Osteoblast (primary cell): ENCODE measurements at places on chromosomes 3 and 15. TPM values are rescaled to one million over a fixed set of nuclear protein-coding genes. Genes with fewer than 3 reads are reported as not detected.

The CFAP100 gene
- not detected in 2 replicates for total RNA-seq

The DLL4 gene
- total RNA-seq: not detected in 2 replicates

The SLC51B gene
- not detected in 2 replicates for total RNA-seq

The FBXO40 gene
- not detected in 2 replicates for total RNA-seq

DNA sequence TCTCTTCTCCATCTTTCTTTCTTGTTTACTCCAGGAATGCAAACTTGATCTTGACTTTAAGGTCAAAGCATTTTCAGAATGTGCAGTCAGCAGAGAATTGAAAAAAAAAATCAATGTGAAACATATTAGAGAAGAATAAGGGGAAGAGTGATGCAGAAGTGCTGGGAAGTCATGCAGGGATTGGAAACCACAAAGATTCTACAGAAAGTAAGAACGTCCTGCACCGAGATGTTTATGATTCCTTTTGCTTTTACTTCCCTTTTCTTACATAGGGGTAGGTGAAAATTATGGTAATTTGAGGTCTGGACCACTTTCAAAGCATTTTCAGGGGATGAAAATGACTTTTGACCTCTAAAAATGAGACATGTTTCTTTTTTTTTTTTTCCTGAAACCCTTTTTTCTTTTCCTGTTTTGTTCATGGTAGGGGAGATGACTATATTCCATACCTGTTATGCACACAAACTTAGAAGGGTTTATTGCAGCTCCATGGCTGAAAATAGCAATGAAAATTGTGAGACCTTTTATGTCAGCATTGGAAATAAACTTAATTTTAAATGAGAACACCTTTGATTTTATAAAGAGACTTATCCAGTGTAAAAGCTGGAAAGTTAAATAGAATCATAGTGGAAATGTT lies 623.5 kb upstream of the TBL1XR1 start:
- H3K4me3 ChIP-seq: no peak overlapping the region
- H3K36me3 ChIP-seq: no peaks in the 10 kb centered on the region
- H3K27ac ChIP-seq: no peak overlapping the region
- H3K4me1 ChIP-seq: peaks cover 37% of the 10 kb centered on the region

DNA sequence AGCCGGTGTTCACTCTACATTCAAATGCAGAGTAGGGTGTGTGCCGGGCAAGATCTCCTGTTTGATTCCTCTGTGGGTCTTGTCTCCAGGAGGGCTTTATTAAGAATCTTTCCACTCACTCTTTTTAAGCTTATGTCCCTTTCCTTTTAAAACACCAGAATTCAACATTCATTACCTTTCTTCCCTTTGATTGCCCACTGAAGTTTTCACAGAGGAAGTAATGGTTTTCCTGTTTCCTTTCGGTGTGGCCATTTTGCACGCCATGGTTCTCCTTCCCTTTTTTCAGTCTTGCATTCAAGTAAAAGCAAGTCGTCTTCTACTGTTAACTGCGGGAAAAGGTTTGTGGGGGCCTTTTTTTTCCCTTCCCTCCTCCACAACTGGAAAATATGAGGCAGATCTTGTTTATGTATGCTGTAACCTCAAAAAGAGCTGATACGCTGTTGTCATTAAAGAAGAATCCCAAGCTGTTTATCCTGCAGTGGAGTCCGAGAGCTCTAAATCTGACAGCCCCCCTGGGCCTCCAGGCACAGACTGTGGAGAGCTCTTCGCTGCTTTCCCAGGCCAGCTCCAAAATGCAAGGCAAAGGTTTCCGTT lies 40.5 kb downstream of the FILIP1L start:
- no peaks in the 10 kb centered on the region for H3K27me3 ChIP-seq
- H3K4me3 ChIP-seq: peak overlapping the region; percentile 0
- peak; percentile 68 for DNase-seq
- peak overlapping the region; percentile 61 for H3K27ac ChIP-seq
- no peaks in the 10 kb centered on the region for H3K36me3 ChIP-seq

- DNase-seq: peak; percentile 93
- H3K4me1 ChIP-seq: peaks cover 19% of the 10 kb centered on the region
- H3K27ac ChIP-seq: peak overlapping the region; percentile 66
Measured at GRCh38 chr3:47016934-47017435, 37.5 kb downstream of the NBEAL2 start.

DNA sequence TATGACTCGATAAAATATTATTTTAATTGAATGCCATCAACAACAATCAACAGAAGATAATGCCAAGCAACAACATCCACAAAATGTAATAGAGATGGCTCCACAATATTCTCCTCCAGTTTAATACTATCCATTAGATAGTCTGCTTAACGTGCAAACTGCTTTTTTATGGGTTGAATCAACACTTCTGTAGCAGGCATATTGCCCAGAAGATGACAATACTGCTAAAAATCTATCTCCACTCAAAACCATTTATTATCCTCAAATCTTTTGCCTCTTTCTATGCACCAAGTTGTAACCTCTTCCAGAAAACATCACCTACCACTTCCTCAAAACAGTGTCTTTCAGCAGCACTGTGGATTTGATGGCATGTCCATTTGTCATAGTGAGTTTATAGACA lies 295.7 kb upstream of the LMCD1 start:
- no peak for DNase-seq
- H3K4me3 ChIP-seq: no peak overlapping the region
- no peaks in the 10 kb centered on the region for H3K27me3 ChIP-seq
- H3K27ac ChIP-seq: no peak overlapping the region
- H3K4me1 ChIP-seq: peaks cover 23% of the 10 kb centered on the region
- no peaks in the 10 kb centered on the region for H3K36me3 ChIP-seq

GRCh38 chr3:52280050-52280461 lies 1.6 kb upstream of the WDR82 start:
- DNase-seq: no peak
- peaks cover 39% of the 10 kb centered on the region for H3K4me1 ChIP-seq
- no peaks in the 10 kb centered on the region for H3K27me3 ChIP-seq

DNA sequence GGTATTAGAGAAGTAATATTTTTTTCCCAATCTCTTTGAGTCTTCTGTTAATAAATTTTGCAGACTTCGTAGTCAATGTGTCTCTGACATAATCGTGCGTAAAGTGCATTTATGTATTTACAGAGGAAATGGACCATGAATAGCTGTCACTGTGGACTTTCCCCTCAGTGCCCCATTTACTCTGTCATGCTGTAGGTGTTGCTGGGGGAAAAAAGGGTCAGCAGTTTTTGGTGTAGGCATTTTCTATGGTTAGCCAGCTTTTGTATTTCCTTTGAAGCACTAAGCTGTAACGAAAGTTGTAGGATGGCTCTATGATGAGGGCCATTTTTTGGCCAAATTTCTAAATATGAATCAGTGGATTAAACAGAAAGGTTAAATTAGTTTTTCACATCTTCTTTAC lies 598.4 kb downstream of the FGF12 start:
- no peaks in the 10 kb centered on the region for H3K27me3 ChIP-seq
- no peaks in the 10 kb centered on the region for H3K4me1 ChIP-seq
- H3K4me3 ChIP-seq: no peak overlapping the region
- no peak for DNase-seq
- no peak overlapping the region for H3K27ac ChIP-seq

GRCh38 chr3:143727391-143727790 lies 120.9 kb downstream of the SLC9A9 start:
- H3K27me3 ChIP-seq: no peaks in the 10 kb centered on the region
- H3K27ac ChIP-seq: no peak overlapping the region
- no peaks in the 10 kb centered on the region for H3K36me3 ChIP-seq
- no peaks in the 10 kb centered on the region for H3K4me1 ChIP-seq
- no peak for DNase-seq

- H3K4me1 ChIP-seq: peaks cover 56% of the 10 kb centered on the region
- H3K27me3 ChIP-seq: no peaks in the 10 kb centered on the region
- H3K27ac ChIP-seq: peak overlapping the region; percentile 76
- H3K4me3 ChIP-seq: no peak overlapping the region
- DNase-seq: peak; percentile 68
Measured at GRCh38 chr3:123759311-123759710, 124.8 kb downstream of the MYLK start.

DNA sequence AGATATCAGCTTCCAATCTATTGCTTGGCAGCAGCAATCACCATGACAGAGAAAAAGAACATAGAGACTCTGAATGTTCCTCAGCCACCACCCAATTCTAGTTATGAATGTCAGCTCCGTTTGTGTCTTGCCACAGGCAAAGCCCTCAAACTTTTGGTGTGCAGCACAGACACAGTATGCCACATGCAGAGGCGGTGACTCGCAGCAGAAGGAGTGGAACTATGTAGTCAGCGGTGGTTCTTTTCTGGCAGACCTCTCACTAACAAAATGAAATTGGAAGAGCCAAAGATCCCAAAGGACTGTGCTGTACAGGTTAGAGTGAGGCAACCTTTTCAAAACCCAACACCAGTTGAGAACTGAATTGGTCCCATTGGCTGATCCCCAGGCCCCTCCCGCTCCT lies 220.9 kb downstream of the SLC9A9 start:
- no peaks in the 10 kb centered on the region for H3K4me1 ChIP-seq
- no peaks in the 10 kb centered on the region for H3K36me3 ChIP-seq
- no peak overlapping the region for H3K4me3 ChIP-seq
- no peaks in the 10 kb centered on the region for H3K27me3 ChIP-seq
- no peak for DNase-seq

- DNase-seq: no peak
- no peak overlapping the region for H3K27ac ChIP-seq
- no peak overlapping the region for H3K4me3 ChIP-seq
- H3K36me3 ChIP-seq: no peaks in the 10 kb centered on the region
Measured at GRCh38 chr3:40914475-40914874, 284.8 kb upstream of the CTNNB1 start.

GRCh38 chr3:126732281-126733060 lies 28.4 kb downstream of the CHCHD6 start:
- DNase-seq: no peak
- no peak overlapping the region for H3K27ac ChIP-seq
- peaks cover 4% of the 10 kb centered on the region for H3K36me3 ChIP-seq
- peaks cover 4% of the 10 kb centered on the region for H3K4me1 ChIP-seq

DNA sequence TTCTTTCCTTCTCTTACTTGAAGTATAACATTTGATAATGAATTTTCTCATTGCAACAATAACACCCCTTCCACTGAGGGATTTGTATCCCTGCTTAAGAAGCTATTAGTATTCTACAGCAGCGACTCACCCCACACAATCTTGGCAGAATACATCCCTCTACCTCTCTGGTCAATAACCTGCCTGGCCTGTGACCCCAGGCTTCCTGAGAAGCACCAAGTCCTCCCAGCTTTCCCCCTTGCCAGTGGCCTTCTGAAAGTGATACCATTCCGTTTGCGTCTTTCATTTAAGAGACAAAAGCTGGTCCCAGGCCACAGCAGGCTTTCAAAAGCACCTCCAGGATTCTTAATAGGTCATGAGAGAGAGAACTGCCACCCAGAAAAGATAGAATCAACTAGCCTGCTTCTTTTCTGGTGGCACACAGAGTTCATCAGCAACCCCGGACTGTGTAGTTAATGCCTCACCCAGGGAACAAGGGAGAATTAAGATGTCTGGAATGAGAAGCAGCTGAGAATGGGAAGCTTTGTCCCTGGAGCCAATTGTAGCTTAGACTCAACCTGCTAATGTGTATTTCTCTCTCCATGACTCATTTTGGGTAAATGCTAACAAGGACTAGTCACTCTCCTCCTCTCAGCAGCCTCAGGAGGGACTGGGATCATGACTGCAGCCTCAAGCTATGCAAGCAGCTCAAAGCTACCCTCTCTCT lies 101.0 kb upstream of the CPNE4 start:
- H3K4me1 ChIP-seq: peaks cover 24% of the 10 kb centered on the region
- H3K27me3 ChIP-seq: no peaks in the 10 kb centered on the region
- peak; percentile 92 for DNase-seq
- H3K27ac ChIP-seq: peak overlapping the region; percentile 97
- H3K4me3 ChIP-seq: peak overlapping the region; percentile 65
- no peaks in the 10 kb centered on the region for H3K36me3 ChIP-seq

DNA sequence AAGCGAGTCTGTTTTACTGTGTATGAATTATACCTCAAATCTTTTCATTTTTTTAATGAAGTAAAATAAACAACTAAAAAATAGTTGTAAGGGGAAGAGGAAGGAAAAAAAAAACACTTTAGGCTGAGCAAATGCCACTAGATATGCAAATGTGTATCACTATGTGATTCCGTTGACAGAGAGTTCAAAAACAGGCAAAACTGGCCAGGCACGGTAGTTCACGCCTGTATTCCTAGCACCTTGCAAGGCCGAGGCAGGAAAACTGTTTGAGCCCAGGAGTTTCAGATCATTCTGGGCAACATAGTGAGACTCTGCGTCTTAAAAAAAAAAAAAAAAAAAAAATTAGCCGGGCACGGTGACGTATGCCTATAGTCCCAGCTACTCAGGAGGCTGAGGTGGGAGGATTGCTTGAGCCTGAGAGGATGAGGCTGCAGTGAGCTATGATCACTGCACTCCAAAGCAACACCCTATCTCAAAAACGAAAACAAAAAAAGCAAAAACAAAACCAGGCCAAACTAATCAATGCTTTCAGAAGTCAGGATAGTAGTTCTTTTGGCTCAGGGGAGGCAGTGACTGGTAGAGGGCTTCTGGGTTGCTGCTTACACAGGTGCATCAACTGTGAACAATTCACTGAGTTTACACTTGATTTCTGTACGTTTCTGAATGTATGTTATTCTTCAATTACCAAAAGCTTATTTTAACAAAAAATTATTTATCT lies 7.4 kb downstream of the PRC1 start:
- no peaks in the 10 kb centered on the region for H3K27me3 ChIP-seq
- H3K27ac ChIP-seq: no peak overlapping the region
- no peak for DNase-seq

- peak overlapping the region; percentile 27 for H3K27ac ChIP-seq
- H3K4me1 ChIP-seq: peaks cover 29% of the 10 kb centered on the region
- no peak for DNase-seq
- H3K36me3 ChIP-seq: no peaks in the 10 kb centered on the region
- no peaks in the 10 kb centered on the region for H3K27me3 ChIP-seq
Measured at GRCh38 chr3:131217296-131217741, 164.3 kb upstream of the NUDT16 start.

DNA sequence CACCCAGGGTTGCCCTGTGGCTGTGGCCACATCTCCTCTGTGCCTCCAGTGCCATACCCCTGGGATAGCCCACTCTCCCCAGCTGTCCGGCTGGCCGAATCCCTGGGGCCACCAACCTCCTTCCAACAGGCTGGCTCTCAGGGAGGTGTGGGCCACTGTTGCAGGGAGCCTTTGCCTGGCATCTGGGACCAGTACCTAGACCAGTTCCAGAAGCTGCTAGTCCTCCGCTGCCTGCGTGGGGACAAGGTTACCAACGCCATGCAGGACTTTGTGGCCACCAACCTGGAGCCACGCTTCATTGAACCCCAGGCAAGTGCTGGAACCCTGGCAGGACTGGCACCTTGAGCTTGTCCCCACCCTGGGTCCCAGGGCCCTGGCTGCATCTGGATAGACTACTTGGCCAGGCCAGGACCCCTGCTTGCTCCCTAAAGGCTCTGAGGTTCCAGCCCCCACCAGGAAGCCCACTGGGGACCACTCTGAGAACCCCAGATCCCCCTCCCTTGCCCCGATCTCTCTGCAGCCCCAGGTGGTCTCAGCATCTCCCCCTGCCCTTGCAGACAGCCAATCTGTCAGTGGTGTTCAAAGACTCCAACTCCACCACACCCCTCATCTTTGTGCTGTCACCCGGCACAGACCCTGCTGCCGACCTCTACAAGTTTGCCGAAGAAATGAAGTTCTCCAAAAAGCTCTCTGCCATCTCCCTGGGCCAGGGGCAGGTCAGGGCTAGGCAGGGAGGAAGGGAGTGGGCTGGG lies 50.0 kb downstream of the SEMA3G start:
- no peaks in the 10 kb centered on the region for H3K4me1 ChIP-seq
- H3K36me3 ChIP-seq: no peaks in the 10 kb centered on the region
- no peaks in the 10 kb centered on the region for H3K27me3 ChIP-seq
- peak; percentile 86 for DNase-seq
- no peak overlapping the region for H3K4me3 ChIP-seq
- H3K27ac ChIP-seq: no peak overlapping the region

GRCh38 chr15:69838994-69839393 lies 258.7 kb downstream of the TLE3 start:
- no peak overlapping the region for H3K4me3 ChIP-seq
- no peaks in the 10 kb centered on the region for H3K4me1 ChIP-seq
- H3K27me3 ChIP-seq: peaks cover 14% of the 10 kb centered on the region
- DNase-seq: no peak
